Occipital lobe (tissue), 3 donors: ENCODE measurements at places on chromosomes 3 and 15. TPM values are rescaled to one million over a fixed set of nuclear protein-coding genes. Genes with fewer than 3 reads are reported as not detected.

GRCh38 chr3:12420393-12420792, 63.9 kb upstream of the TSEN2 start:
- DNase-seq: no peak

DNA sequence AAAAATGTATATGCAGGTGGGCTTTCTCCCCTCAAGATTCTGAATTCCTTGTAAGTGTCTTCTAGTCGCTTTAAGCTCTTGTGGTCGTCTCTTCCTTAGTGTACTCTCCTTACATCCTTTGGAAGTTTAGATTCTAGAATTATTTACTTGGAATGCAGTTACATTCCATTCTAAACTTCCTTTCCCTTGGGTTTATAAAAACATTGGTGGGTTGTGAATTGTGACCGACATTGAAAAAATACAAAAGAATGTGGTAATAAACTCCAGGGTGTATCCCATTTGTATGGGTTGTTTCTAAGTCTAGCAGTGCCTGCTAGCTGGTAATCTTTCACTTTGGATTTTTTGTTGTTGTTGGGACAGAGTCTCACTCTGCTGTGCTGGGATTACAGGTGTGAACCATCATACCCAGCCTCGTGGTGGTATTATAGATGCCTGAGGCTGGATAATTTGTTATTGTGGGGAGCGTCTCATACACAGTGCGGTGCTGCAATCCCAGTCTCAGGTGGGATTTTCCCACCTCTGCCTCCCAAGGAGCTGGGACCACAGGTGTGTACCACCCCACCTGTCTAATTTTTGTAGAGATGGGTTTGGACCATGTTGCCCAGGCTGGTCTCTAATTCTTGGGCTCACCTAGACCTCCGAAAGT, 9.1 kb downstream of the CHD2 start:
- no peak for DNase-seq

- DNase-seq: no peak
Measured at GRCh38 chr15:73945130-73945508, 18.9 kb downstream of the LOXL1 start.

DNA sequence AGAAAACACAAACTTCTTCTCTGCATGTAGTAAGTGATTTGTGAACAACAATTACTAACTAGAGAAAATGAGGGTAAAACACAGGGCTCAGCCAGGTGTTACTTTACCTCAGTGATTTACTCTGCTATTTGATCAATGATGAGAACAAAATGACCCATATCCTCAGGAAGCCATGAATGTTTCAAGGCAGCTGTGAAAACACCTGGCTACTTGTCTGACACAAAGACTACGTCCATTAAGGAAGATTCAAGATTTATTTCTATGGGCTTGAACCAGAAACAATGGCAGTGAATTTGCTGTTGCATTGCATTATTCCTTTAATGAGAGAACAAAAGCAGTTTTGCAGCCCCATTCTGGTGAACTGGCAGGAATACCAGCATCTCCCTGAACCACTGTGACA, 374.6 kb upstream of the ARL6 start:
- no peak for DNase-seq

GRCh38 chr3:59885899-59886400, 836.1 kb upstream of the CFAP20DC start:
- DNase-seq: no peak

- DNase-seq: peak; percentile 5
Measured at GRCh38 chr3:115999001-115999585, 375.8 kb downstream of the GAP43 start.

The TNNC1 gene
- total RNA-seq: not detected

The XCR1 gene
- not detected for total RNA-seq

The A4GNT gene
- not detected for total RNA-seq

The CADM2 gene
- 96.5 TPM for total RNA-seq

The TMEM266 gene
- total RNA-seq: 4.7 TPM
